ENCODE measurements at places on chromosomes 5 and 9.
A peak's percentile ranks its signal among the peaks of the same experiment; 100 is the strongest.

DNA sequence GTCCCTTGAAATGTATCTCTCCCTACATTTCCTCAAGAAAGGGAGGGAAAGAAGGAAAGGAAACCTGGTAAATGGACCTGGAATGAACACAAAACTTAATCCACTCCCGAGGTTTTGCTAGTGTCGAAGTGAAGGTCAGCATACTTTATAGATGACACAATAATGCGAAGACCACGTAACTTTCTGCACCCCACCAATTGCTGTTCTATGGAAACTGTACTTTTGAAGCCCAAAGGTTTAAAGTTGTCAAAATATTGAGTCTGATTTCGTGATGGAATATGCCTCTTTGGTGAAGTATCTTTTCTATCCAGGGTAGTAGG is 103.7 kb downstream of the SNCAIP start:
- no peak for DNase-seq

DNA sequence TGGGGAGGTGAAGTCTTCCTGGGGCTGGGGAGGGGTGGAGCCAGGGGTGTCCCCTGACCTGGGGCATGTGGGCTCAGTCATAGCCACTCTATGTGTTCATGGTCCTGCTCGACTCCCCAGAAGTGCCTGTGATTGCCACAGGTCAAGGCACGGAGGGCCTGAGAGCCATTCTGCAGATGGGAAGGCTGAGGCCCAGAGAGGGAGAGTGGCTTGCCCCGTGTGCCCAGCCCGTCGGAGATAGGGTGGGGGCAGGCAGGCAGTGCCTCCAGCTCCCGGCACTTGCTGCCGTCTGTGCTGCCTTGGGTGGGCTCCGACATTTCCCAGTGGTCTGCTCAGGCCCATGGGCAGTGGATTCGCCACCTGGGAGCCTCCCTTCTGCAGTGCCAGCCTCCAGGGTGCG is 74.0 kb downstream of the RXRA start:
- no peak for DNase-seq

- DNase-seq: no peak
Measured at GRCh38 chr5:32290922-32291321, 21.8 kb downstream of the MTMR12 start.

DNA sequence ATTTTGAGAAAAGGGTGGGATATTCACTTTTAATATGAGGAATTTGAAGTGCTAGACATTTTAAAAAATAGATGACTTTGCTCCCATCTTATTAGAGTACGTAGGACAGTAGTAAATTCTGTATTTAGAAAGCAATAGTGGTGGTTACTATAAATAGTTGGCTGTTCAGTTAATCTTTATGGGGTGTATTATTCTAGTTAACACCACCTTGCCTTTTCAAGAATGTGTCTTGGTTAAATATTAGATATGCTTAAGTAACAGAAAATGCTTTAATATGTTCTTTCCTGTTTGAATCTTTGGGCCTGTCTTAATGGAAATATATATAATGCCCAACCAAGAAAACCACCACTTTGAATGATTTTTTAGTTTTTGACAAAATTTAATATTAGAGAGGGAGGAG is 608.7 kb upstream of the FAM174A start:
- DNase-seq: no peak

GRCh38 chr9:104025104-104025503 is 69.0 kb upstream of the SMC2 start:
- DNase-seq: peak; percentile 71

GRCh38 chr9:95483431-95483830 is 33.3 kb downstream of the PTCH1 start:
- no peak for DNase-seq

DNA sequence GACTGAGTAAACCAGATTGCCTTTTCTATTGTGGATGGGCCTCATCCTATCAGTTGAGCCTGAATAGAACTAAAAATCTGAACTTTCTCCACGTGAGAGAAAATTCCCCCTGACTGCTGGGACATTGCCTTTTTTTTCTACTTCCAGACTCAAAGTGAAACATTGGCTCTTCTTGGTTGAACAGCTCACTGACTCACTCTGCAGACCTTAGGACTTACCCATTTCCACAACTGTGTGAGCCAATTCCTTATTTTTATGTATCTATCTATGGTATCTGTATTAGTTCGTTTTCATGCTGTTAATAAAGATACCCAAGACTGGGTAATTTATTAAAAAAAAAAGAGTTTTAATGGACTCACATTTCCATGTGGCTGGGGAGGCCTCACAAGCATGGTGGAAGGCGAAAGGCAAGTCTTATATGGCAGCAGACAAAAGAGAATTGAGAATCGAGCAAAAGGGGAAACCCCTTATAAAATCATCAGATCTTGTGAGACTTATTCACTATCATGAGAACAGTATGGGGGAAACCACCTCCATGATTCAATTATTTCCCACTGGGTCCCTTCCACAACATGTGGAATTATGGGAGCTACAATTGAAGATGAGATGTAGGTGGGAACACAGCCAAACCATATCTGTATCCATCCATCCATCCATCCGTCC is 306.7 kb upstream of the SLC24A2 start:
- DNase-seq: no peak

DNA sequence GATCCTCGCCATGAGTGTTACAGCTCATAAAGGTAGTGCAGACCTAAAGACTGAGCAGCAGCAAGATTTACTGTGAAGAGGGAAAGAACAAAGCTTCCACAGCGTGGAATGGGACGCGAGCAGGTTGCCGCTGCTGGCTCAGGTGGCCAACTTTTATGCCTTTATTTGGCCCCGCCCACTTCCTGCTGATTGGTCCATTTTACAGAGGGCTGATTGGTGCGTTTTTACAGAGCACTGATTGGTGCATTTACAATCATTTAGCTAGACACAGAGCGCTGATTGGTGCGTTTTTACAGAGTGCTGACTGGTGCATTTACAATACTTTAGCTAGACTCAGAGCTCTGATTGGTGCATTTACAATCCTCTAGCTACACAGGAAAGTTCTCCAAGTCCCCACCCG is 13.9 kb downstream of the PLK2 start:
- no peak for DNase-seq

- DNase-seq: peak; percentile 90
Measured at GRCh38 chr9:34463098-34463900, 4.7 kb downstream of the DNAI1 start.

DNA sequence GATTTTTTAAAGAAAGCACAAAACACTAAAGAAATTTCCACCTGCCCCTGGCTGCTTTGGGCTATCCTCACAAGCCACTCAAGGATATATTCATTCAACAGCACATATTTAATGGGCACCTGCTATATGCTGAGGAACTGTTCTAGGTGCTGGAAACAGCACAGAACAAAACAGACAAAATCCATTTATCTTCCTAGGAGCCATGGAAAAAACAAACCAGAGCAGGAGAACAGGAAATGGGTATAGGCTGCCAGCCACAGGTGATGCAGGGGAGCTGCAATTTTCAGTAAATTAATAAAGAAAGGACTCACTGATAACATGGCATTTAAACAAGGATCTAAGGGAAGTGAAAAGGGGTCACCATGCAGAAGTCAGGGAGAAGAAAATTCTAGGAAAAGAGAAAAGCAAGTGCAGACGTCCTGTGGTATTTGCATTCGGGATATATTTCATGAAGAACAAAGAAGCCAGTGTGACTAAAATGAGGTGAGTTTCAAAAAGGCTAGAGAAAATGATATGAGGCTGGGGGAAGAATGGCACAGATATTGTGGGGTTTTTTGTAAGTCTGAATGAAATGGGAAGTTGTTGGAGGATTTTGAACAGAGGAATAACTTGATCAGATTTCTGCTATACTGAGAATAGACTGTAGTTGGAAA is 152.2 kb downstream of the ADAMTSL1 start:
- no peak for DNase-seq

DNA sequence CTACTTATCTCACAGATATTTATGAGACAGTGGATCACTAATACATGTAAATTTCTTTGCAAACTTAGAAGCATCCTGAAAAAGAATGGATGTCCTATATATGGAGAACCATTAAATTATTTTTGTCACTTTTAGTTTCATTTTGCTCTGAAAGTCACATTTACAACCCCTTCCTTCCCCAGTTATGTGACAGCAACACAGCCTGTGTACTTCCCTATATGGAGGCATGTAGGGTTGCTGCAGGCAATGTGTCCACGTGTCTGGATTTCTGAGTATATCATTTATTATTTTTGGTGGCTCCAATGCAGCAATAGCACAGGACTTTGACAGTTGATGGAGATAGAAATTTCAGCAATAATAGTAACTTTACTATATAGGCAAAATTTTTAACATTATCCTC is 156.4 kb downstream of the ST8SIA4 start:
- no peak for DNase-seq

- peak; percentile 70 for DNase-seq
Measured at GRCh38 chr5:34609951-34610441, 46.1 kb upstream of the RAI14 start.

- no peak for DNase-seq
Measured at GRCh38 chr9:7316166-7316795, 483.3 kb downstream of the DMAC1 start.

GRCh38 chr5:179407191-179408175 is 62.2 kb upstream of the ADAMTS2 start:
- no peak for DNase-seq

- no peak for DNase-seq
Measured at GRCh38 chr5:147750065-147750464, 32.5 kb downstream of the JAKMIP2 start.

Measured in ELR (cell line).